RPMI7951 (cell line): ENCODE measurements at places on chromosomes 4 and X. TPM values are rescaled to one million over a fixed set of nuclear protein-coding genes. Genes with fewer than 3 reads are reported as not detected.

Gene STATH
- not detected in 2 replicates for total RNA-seq

Gene GLRB
- total RNA-seq: 9.8 and 11.1 TPM in 2 replicates

DNA sequence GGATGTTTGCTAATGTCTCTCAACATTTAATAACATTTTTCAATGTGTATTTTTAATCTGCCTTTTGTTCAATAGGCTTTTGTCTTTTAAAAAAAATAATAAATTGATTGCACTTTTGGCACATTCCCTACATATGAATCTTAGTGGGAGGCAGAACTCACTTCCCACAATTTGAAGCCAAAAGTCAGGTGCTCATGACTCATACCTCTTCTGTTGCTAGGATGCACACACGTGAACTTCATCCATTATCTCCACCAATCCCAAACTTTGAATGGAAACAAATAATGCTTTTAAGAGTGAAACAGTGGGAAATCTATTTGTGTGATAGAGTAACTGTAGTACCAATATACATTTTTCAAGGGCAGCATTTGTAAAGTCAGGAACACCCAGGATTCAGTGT is 260.5 kb downstream of the IQCM start:
- DNase-seq: peak; percentile 2

- no peak for DNase-seq
Observed at GRCh38 chr4:122508083-122508482, 51.6 kb upstream of the IL2 start.

Gene ARMCX4
- 1.5 and 3.6 TPM in 2 replicates for total RNA-seq

Gene TIGD4
- total RNA-seq: under 0.01 and 0.10 TPM in 2 replicates

Gene PHKA1
- 1.6 and 1.7 TPM in 2 replicates for total RNA-seq

Gene FHDC1
- total RNA-seq: 0.36 and 0.49 TPM in 2 replicates

GRCh38 chr4:60617731-60618130 is 582.4 kb upstream of the ADGRL3 start:
- no peak for DNase-seq

DNA sequence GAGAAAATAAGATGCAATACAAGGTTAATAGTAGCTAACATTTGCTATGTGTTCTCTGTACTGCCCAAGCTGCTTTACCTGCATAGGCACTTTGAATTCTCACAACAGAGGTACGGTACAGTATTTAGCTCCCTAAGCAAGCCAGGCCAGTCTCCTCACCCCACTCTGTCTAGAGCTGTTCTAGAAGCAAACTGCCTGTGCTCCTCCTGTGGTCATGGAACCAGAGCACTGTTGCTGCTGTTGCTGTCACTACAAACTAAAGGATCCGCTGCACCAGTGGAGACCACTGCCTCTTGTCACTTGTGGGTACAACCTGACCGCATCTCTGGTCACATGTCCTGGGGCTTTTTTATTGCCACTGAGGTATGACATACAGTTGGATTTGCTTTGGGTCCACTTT is 19.6 kb downstream of the ZNF330 start:
- no peak for DNase-seq

Gene SPANXN3
- total RNA-seq: not detected in 2 replicates

DNA sequence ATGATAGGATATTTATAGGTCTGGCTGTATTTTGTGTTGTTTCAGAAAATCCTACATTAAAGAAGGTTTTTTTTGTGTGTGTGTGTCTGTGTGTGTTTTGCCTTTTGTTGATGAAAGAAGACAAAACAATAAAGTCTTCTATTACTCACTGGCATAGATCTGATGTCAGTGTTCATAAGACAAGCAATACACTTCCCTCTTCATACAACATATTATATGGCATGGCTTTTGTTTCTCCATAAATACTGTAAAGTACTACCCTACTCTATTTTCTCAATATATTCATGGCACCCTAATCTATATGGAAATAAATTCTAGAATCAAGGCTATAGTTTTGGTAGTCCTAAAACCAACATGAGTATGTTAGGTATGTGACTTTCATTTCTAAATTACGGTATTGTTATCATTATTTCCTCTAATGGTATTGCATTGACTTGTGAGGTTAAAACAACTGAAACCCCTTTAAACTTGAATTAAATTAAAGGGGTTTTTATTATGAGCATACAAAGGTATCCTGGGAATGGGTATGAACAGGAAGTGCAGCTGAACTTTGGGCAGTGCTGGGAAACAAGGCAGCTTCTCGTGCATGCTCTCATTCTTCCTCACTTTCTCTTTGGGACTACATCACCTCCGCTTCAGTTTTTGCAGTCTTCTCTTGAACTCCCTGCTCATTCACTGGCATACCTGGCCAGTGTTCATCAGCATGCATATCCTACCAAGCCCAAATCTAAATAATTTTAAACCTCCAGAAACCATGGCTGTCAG is 70.5 kb upstream of the PRSS48 start:
- DNase-seq: no peak

Gene PAK3
- 0.88 and 1.1 TPM in 2 replicates for total RNA-seq

DNA sequence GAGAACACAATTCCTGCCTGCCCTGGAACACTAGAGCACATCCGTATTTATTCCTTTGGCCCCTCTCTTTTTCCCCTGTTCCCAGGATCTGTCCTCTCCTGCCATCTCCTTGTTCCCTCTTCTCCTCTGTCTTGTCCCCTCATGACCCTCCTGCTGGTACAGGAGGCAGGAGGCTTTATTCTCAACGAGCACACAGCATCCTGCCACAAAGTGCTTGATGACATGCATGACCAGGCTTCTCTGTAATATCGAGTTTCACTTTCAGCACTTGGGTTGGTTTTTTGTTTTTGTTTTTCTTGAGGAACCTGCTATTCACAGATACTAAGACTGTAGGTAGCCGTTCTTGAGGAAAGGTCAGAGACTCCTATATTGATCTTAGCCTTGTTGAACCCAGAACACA is 35.3 kb downstream of the NALF2 start:
- no peak for DNase-seq

GRCh38 chr4:148044912-148045352 is 313.0 kb downstream of the ARHGAP10 start:
- peak; percentile 4 for DNase-seq

- DNase-seq: peak; percentile 60
Observed at GRCh38 chr4:107213880-107214279, 177.8 kb upstream of the DKK2 start.

GRCh38 chrX:153909024-153909979 is 4.8 kb downstream of the AVPR2 start:
- DNase-seq: no peak

- DNase-seq: peak; percentile 9
Observed at GRCh38 chr4:138037696-138038095, 204.5 kb downstream of the SLC7A11 start.

Gene PDLIM3
- total RNA-seq: 13.6 and 21.7 TPM in 2 replicates

Gene TLL1
- total RNA-seq: 0.20 TPM in 1 of 2 replicates, not detected in the other

- no peak for DNase-seq
Observed at GRCh38 chr4:889516-889915, 42.6 kb downstream of the GAK start.

DNA sequence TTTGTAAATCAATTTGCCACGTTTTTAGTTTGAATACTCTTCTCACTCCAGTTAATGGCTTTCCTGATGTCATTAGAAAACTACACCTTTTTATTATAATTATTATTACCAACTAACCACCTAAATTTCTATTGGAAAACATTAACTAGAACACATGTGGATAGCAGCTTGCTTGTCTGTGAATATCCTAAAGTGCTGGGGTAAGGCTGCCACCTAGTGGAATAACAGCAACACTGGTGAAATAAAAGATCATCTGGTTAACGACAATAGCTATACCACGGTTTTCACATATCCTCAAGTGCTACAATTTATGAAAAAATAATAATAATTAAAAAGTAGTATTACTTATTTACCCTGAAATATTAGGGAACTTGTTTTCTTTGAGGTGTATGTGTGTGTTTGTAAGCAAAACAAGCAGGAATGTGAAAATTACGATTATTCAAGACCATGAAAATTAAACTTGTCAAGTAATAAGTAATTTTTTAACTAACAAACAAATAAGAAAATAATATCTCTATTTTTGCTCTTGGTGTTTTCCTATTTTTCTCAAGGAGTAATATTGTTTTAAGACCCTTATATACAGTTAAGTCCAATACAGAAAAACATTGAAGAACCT is 130.1 kb upstream of the TECRL start:
- DNase-seq: peak; percentile 45

DNA sequence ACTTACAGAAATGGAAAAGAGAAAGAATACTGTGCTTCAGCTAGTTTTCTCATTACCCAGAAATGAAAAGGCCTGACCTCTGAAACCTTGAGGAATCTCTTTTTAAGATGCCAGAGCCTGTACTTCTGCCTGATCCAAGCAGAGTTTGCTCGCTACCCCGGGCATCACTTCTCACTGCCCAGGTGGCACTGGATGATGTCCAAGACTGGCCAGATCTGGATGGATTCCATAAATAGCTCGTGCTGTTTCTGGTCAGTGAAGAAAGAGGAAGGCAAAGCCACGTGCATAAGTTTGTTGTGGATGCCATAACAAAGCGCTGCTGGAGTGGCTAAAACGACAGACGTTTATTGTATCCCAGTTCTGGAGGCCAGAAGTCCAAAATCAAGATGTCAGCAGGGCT is 133.5 kb downstream of the TBL1X start:
- no peak for DNase-seq

Gene ADRA2C
- total RNA-seq: 0.24 and 0.49 TPM in 2 replicates
